ENCODE measurements at places on chromosomes 1 and 21.

DNA sequence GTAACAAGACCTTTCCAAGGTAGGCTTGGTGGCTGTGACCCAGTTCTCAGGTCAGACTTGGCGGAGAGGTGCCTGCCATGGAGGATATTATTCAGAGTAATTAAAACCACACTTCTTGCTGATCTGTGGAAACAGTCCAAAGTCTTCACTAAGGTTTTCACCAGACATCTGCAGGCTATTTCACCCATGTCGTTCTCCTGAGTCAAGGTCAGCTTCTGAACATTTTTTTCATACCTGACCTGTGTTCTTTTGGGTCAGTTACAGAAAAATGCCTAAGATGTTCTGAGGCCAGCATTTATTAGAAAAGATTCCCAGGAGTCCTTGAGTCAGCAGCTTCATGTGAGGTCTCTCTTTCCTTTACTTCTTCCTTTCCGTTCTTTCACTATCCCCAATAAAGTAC is 54.9 kb downstream of the RGL1 start:
- no peak for DNase-seq

DNA sequence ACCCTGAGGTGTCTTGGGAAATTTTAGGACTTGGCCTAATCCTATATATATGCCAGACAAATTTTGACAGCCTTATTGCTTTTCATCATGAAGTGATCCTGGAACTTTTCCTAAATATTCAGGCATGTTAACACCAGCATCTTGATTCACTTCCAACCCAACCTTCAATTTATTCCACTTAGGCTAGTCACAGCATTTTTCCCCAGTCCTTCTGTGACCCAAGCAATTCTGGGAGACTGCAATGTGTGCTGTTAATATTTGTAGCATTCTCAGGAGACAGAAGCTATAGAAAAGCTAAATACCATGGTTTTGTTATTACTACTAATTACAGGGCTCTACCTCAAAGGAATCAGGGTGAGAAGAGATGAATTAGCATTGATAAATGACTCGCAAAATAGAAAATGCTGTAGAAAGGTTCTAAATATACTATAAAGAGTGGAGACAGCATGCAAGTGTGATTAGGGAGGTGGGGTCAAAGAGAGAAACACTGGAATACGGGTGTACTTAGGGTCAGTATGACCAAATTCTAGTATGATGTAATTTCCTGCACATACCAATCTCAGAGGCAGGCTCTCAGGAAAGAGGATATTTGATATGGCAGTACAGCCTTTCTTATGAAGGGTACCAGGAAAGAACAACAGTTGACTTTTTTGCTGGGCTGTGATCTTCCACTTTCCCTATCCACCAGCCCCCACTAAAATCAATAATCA is 29.1 kb downstream of the PRRX1 start:
- no peak for DNase-seq

DNA sequence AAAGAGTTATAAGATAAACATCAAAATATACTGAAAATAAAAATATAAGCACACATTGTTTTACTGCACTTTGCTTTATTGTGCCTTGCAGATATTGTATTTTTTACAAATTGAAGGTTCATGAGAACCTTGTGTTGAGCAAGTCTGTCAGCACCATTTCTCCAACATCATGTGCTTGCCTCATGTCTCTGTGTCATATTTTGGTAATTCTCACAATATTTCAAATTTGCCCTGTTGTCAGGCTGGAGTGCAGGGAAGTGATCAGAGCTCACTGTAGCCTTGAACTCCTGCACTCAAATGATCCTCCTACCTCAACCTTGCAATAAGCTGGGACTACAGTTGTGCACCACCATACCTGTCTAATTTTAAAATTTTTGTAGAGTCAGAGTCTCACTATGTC is 21.3 kb upstream of the CNIH3 start:
- no peak for DNase-seq

GRCh38 chr1:27318596-27318995 is 3.4 kb upstream of the TMEM222 start:
- no peak for DNase-seq

DNA sequence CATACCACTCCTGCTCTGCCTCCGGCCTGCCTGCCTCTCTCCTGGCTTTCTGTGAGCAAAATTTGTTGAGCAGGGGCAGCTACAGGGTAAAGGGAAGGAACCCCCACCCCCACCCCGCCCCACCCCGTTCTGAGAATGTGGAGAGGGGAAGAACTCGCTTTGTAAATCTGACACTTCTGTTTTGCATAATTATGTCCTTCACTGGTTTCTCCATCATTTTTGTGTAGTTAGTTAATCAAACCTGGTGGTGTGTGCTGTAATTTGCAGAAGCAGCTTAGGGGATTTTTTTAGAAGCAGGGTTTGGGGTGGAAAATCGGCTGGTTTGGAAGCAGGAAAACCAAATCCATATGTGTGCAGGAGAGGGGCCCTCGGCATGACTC is 58.1 kb upstream of the TMEM51 start:
- no peak for DNase-seq

DNA sequence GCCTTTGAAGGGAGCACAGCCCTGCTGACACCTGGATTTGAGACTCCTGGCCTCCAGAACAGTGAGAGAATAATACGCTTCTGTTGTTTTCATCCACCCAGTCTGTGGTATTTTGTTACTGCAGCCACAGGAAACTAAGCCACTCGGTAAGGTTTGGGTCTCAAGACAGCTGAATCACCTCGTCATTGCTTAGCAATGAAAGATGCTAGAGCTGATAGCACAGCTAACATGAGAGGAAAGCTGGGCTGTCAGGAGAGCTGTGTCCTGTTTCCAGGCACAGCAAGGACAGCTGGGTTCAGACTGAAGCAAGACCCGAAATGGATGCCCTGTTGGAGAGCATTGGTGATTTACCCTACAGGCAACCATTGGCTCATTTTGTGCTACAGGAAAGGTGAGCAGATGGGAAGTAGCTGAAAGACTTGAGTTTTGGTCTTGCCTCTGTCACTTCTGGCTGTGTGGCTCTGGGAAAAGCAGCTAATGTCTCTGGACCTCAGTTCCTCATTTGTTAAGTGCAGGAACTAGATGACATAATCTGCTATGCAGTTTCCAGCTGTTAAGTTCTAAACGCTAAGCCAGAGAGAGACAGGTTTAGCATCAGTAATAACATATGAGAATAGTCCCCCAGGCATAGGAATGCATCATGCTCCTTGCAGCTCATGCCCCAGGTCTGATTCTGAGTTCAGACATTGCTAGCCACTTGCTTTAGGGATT is 58.0 kb downstream of the CLIC6 start:
- peak; percentile 69 for DNase-seq

- no peak for DNase-seq
Measured at GRCh38 chr1:17865912-17866739, 111.0 kb downstream of the ACTL8 start.

- DNase-seq, result no peak
Measured at GRCh38 chr1:59171788-59172187, 125.1 kb upstream of the FGGY start.

GRCh38 chr1:37660664-37661063 is 26.0 kb upstream of the RSPO1 start:
- DNase-seq, result no peak

- no peak for DNase-seq
Measured at GRCh38 chr1:245972476-245972875, 534.6 kb downstream of the SMYD3 start.

DNA sequence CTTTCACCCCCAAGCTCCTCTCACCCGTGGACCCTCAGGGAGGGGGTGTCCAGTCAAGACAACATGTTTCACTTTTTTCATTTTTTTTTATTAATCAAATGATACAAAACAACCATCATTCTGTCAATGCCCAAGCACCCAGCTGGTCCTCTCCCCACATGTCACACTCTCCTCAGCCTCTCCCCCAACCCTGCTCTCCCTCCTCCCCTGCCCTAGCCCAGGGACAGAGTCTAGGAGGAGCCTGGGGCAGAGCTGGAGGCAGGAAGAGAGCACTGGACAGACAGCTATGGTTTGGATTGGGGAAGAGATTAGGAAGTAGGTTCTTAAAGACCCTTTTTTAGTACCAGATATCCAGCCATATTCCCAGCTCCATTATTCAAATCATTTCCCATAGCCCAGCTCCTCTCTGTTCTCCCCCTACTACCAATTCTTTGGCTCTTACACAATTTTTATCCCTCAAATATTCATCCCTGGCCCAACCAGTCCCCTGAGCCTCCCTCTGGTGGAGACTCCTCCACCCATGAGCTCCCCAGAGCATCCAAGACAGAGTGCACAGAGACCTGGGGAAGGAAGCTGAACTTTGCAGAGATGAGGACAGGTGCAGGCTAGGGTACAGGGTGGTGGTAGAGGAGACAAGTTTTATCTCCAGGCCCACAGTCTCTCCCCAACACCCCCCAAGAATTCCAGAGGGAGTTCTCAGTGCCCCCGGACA is 1.4 kb upstream of the S100A16 start:
- DNase-seq, result no peak

- no peak for DNase-seq
Measured at GRCh38 chr1:37047542-37047941, 13.2 kb upstream of the GRIK3 start.

GRCh38 chr1:101592845-101593244 is 356.0 kb downstream of the S1PR1 start:
- DNase-seq, result no peak

DNA sequence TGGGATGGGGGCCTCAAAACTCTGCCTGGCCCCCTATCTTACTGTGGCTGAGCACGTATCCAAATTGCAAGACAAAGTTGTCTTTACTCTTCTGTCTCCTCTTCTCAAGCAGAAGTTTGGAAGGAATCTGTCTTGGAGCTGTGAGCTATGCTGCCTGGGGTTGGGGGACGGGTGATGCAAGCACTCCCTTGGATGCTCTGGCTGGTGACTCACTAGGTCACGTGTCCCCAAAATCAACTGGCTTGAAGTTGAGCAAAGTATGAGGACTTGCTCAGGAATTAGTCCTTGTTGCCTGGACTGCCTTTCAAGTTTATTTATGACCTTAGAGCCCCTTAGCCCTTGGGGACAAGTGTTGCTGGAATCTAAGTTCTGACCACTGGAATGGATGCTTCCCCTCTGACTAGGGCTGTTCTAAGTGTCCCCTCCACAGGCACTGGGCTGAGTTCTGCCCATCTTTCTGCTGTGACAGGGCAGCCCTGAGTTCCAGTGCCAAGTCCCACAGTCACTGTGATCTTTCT is 269.5 kb downstream of the HHAT start:
- peak; percentile 61 for DNase-seq

DNA sequence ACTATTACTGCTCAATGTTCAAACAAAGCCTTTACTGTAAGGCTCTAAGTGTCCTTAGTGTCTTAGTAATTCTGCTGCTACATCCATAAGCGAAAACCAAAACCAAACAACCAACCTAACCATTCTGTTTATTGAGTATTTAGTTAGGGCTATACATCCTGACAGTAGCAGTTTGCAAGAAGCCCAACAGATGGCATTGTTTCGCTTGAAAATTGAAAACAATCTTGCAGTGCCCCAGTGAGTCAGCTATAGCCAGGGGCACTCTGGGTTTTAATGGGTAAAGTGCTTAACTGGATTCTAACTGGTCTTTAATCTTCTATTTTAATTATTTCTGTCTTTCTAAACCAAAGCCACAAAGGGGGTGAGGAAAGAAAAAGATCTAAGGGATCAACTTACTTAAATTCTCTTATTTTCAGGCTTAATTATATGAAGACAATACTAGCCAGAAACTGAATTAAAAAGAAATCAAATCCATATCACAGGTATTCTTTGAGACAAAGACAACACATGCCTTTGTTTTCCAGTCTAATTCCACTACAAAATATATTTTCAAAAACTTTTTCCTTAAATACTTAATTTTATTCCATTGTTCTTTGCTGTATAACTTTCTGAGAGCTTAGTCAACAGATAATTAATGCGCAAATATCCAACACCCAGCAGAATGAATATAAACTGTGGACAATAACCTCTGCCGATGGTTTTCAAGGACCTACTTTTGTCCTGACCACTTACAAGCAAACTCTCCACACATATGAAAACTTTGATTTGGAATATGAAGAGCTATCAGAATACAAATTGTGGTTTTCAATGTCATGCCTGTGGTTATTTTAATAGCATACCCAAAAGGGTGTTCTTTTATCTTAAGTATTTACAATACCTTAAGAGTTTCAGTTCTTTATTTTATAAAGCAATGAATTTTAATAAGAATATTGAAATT is 15.2 kb downstream of the POGZ start:
- peak; percentile 76 for DNase-seq

- no peak for DNase-seq
Measured at GRCh38 chr1:212816567-212817278, 25.0 kb downstream of the TATDN3 start.
